ENCODE measurements at places on chromosomes 3 and 15.

GRCh38 chr3:53142986-53143385, 12.8 kb upstream of the RFT1 start:
- DNase-seq: no peak

DNA sequence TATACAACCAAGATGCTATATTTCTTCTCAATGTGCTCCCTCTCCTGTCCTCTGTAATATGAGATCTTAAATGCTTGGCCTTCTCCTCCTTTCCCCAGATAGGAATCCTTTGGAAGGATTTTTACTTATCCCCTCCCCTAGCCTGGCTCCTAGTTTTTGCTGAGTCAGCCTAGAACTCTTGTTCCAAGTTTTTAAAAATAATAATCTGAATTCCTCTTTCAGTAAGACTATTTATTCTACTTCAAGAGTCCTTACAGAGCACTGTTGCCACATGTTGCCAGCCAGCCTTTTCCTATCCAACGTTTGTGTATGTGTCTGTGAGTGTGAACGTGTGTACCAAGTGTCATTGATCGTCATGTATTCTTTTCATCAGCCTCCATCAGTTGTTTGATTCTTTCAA, 11.0 kb upstream of the KCNMB2 start:
- no peak for DNase-seq

- no peak for DNase-seq
Measured at GRCh38 chr15:25863111-25863967, at the start of gene ATP10A. TSS of gene ATP10A (minus strand) at chr15:25863327. CDS start at chr15:25863096, 231 bp downstream.

DNA sequence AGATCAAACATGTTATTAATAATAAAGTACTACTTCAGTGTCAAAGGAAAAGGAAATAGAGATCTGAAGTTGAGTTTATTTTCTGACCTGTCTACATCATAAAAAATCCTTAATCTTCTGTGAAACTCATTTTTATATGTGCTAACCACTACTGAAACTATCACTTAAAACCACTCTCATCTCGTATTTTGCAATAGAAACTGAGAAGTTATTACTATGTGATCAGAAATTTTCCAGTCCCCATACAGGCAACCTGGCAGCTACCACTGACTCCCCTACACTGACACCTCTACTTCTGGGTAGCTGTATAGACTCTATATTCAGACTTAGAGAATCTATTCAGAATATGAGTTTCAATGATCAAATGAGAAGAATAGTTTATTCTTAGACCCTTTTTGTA, 8.3 kb downstream of the HDGFL3 start:
- no peak for DNase-seq

- no peak for DNase-seq
Measured at GRCh38 chr15:101108461-101108775, 143.4 kb downstream of the CHSY1 start.

- no peak for DNase-seq
Measured at GRCh38 chr3:161879470-161879869, 382.9 kb downstream of the OTOL1 start.

Data from thoracic aorta (tissue), 2 donors.